ENCODE measurements at places on chromosomes 5 and 9. TPM values are rescaled to one million over a fixed set of nuclear protein-coding genes. Genes with fewer than 3 reads are reported as not detected.

DNA sequence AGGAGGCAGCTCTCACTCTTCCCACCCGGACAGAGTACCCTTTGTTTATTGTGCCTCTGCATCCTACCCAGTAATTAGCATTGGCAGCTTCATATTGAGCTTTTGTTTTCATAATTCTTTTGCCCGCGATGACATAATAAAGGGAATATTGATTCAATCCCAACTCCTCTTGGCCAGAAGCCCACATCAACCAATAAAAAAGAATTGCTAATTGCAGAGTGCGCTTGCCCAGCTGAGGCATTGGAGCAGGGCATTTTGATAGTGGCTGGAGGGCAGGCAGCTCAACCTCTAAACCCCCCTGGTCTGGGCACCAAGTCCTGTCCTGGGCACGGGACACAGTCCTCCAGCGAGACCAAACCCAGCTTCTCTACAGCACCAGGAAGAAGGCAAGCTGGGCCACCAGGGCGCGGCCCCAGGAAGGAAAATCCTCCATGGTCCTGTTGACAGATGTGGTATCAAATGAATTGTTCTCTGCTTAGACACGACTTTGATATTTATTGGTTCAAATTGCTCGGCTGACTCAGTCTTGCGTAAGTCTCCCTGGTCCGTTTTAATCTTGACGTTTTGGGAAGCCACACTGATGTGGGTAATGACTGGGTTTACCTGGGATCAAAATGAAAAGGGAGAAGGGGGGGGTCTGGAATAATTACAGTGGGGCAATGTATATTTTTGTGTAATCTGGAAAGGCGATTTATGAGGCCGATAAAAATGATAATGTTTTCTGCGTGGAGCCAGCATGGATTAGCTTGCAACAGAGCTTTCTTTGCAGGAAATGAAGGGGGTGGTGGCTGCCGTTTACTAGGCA, 220.7 kb upstream of the MSX2 start:
- no peak for DNase-seq

SPTLC1 gene
- total RNA-seq, result 80.2 TPM

GRCh38 chr9:124873664-124874063, 11.7 kb downstream of the ARPC5L start:
- DNase-seq, result no peak

GRCh38 chr5:97618721-97619120, 435.7 kb upstream of the RIOK2 start:
- DNase-seq, result no peak

GRCh38 chr5:116442095-116442534, 132.5 kb downstream of the SEMA6A start:
- no peak for DNase-seq

EXOC3 gene
- total RNA-seq, result 54.5 TPM

DNA sequence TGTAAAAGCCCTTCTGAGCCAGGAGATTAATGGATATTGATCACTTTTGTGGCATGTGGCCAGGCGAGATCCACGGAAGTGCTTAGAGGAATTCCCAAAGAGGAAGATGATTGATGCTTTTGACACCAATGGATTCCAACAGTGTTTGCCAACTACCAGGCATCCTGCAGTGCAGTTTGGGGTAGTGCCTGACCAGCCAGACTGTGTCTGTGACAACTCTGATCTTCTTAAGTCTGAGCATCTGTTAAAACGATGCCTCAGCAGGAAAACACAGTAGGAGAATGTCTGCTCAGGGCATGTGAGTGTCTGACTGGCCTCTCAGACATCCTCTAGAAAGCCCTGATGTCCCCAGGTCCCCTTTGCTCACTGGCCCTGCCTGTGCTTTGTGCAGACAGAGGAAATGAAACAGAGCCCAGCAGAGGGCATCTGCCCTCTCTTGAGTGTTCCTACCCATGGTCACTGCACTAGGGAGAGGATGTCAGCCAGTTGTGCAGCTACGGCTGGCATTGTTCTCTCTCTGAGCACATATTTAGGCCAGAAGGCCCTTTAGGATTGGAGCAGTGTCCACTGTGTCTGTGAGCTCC, 57.0 kb downstream of the TRPC7 start:
- DNase-seq, result no peak

- DNase-seq, result no peak
Observed at GRCh38 chr9:20255052-20255451, 367.2 kb downstream of the MLLT3 start.

- DNase-seq, result no peak
Observed at GRCh38 chr5:177540438-177540837, 13.9 kb downstream of the FAM193B start.

DNA sequence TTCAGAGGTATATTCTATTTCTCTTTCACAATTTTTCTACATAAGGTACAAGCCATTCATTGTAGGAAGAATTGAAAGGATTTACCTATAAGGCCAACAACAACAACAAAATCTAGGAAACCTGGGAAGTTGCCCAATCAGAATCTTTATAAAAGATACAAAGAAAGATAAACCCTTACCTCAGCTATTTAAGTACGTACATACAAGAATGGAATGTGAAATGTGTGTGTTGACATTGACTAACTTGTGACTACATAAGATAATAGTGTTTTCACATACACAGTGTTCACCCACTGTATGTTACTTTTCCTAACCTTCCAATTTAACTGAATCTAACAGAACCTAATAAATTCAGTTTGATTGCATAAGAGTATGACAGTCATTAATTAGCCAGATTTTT, 154.1 kb downstream of the ADAMTS6 start:
- DNase-seq, result no peak

GABBR2 gene
- not detected for total RNA-seq

TAF11L10 gene
- total RNA-seq, result not detected

DNA sequence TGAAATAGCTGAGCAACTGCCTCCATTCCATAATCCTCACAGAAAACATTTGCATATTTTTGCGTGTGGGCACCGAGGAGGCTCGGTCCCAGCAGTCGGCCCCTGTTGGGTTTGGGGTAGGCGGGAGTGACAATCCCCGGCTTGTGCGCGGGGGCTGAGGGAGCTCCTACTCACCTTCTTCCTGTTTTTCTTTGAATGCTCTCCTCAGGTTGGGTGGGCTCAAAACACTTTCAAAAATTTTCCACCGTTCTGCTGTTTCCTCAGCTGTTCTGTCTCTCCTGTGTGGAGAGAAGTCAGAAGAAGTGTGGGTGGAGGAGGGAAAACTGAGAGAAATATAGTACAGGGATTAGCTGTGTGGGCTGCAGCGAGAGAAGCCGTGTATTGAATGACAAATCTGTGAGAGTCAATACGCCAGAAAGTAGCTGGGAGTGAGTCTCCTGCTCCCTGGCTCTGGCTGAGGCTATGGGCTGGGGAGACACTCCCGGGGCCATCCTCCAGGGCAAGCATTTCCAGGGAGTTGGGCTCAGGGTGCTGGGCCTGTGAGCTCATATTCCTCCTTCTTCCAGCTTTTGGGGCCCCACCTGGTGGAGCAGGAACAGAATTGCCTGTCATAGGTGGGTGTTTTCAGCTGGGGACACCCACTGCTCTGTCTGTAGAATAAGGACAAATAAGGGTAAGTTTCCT, 84.7 kb downstream of the CMYA5 start:
- DNase-seq, result no peak

- no peak for DNase-seq
Observed at GRCh38 chr9:76444322-76444929, 14.6 kb upstream of the GCNT1 start.

- no peak for DNase-seq
Observed at GRCh38 chr5:159003045-159004030, 96.4 kb downstream of the EBF1 start.

DNA sequence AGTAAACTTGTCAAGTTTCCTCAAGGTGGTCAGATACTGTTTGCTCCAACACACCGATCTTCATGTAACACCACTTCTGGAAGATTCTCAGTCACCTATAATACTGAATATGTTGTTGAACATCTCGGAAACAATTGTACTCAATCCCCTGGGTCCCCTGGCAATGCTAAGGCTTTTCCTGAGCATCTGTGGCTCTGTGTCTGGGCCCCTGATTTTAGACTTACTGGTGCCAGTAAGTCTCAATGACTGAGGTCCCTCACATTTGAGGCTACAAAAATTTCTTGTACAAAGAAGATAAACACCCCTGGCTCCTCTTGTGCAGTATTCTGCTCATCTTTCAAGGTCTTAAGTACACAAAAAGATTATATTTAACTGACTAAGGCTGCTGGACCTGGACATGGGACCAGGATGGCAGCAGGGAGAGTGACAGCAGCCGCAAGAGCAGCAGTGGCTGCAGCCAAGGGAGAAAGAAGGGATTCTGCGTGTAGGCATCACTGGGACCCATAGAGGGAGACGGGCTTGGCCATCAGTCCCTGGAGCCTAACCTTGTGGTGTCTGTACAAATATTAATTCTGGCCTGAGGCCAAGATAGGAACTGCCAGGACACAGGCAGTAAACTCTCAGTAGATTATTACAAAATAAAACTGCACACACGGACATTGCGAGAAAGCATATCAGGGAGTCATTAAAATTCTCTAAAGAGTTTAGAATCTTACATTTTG, 49.0 kb upstream of the TNPO1 start:
- no peak for DNase-seq

IFNA21 gene
- not detected for total RNA-seq

NDUFS4 gene
- 104 TPM for total RNA-seq

TNFSF8 gene
- total RNA-seq, result 1.1 TPM

DNA sequence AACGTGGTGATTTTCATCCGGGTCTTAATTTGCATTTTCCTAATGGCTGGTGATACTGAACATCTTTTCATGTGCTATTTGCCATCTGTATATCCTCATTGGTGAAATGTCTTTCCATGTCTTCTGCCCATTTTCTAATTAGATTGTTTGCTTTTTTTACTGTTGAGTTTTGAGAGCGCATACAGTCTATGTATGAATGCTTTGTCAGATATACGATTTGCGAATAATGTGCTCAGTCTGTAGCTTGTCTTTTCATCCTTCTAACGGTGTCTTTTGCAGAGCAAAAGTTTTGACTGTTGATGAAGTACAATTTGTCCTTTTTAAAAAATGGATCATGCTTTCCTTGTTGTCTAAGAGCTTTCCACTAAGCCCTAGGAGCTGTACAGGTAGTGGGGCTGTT, 143.0 kb downstream of the RGS3 start:
- DNase-seq, result no peak

- DNase-seq, result no peak
Observed at GRCh38 chr5:132961887-132962286, 1.5 kb downstream of the AFF4 start.

PCDHB15 gene
- 15.5 TPM for total RNA-seq

DNA sequence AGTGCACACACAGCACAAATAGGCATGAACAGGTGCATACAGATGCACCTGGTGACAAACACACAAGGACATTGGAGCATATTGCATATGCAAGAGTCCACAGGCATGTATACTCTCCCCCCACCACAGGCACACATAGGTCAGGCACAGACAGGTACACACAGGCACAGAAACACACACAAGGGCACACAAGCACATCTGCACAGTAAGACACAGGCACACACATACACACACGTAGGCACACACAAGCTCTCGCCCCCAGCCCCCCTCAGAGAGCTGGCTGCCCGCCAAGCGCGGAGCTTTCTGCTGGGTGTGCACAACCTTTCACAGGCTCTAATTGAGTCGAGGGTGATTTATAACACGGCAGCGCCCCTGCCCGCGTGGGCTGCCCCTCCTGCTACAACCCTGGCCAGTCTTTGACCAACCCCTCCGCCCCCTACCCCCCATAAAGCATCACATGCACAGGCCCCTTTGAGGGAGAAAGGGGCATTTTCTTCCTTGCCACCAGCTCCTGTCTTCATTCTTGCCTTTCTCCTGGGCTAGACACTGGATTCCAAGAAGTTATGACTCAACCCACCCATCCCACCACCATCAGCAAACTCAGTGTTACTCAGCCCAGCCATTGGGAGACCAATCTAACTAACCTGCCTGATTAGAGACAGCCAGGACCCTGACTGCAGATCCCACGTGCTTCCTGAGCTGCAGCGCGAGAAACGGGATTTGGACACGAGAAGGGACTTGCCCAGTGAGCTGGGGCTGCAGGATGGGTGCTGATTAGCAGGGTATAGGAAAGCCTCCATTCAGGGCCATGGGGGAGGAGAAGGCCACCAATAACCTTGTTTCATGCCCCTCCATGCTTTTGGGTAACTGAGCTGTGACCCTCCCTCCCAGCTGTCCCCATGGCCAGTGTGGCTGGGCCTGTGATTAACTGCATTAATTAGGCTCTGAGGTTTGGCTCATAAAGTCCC, 42.8 kb upstream of the PSD2 start:
- DNase-seq, result no peak

DNA sequence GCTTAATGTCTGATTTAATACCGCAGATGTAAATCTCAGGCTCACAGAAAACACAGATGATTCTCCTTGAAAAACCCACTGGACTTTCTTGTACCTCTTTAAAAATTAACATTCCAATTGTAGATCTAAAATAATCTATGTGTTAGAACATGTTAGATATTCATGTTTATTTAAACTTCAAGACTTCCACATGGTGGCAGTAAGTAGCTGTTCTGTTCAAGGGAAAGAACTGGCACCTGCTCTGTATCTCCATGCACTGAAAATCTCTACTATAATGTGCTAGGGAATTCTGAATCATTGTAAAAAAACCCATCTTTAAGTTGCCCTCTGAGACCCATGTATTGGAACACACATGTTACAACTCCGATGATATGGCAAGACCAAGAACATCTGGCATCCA, 366.9 kb downstream of the DMRTA1 start:
- DNase-seq, result no peak

ARSI gene
- 1.1 TPM for total RNA-seq

DNA sequence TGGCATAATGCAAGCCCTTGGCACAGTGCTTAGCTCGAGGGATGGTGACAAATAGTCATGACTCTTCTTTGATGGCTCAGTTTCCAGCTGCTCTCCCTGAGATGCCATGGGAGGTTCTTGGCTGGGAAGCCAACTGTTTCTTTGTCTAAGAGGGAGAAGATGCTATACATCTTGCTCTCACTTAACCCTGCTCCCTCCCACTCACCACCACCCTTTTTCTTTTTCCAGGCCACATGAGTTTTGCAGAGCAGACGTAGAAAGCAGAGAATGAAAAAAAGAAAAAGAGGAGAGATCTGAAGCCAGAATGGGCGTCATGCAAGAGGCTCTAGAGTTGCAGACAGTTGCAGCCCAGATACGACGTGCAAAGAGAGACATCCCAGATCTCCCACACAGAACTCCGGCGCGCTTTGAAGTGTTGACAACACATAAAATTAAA, 160.5 kb downstream of the FGF18 start:
- DNase-seq, result no peak
